ENCODE measurements at places on chromosomes 13 and 19.
A peak's percentile ranks its signal among the peaks of the same experiment; 100 is the strongest.

GRCh38 chr19:35990771-35991730, 3.9 kb upstream of the SDHAF1 start:
- no peak for DNase-seq

GRCh38 chr19:2588081-2588777, 112.3 kb downstream of the GADD45B start:
- DNase-seq = peak; percentile 29

DNA sequence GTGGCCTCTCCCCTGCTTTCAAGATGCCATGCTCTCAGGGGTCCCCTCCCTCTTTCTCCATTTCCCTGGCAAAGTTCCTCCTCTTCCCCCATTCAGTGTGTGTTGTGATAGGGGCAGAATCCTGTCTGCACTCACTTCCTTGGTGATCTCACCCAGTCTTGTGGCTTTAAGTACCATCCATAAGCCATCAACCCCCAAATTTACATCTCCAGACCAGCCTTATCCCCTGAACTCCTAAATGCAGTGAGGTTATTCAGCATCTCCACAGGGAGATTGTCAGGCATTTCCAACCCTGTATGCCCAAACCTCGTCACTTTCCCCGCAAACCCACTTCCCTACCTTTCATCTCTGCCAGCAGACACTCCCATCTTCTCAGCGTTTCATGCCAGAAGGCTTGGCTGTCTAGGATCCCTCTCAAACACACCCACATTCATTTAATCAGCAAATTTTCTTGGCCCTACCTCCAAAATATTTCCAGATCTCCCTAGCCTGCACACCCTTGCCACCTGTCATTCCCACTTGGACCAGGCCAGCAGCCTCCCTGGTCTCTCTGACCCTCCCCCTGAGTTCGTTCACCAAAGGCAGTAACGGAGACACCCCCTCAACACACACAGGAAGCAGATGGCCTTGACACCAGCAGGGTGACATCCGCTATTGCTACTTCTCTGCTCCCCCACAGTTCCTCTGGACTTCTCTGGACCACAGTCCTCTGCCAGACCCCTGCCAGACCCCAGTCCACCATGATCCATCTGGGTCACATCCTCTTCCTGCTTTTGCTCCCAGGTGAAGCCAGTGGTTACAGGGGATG, at the start of gene HCST:
Gene HCST (plus strand): TSS at position 676 of the 808 bp plus-strand sequence. CDS start 65 bp downstream, at position 741.
- DNase-seq = peak; percentile 39

GRCh38 chr13:24038841-24039330, 121.6 kb upstream of the SPATA13 start:
- DNase-seq = no peak

GRCh38 chr19:44685877-44686276, 13.1 kb upstream of the CEACAM16 start:
- no peak for DNase-seq

- DNase-seq = no peak
These were observed 16.6 kb downstream of the PEG3 start for GRCh38 chr19:56823956-56824355.

DNA sequence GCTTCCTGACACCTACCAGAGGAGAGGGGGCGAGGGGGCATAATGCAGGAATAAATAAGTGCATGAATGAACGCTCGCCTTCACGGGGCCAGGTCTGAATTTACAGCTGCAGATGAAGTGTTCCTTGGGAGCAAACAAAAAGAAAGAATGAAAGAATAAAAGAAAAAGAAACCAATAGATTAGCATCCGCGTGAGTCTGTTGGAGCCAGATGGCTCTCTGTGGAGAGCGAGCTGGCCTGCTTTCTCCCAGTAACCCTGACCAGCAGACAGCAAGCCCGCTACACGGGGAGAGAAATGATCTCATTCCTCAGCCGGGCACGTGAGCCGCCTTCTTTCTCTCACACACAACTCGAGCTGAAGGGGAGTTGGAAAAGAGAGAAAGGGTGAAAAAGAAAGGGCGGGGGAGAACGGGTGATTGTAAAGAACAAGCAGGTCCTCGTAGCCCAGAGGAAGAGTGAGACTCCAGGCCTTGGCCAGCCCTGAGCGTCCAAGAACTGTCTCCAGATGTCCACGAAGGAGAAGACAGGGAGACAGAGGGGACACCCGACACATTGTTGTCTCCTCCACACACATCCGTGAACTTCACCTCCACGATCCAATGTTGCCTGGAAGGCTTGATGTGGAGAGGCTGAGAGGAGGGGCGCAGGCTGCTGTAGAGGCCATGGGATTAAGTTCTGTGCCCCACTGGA, 81.4 kb downstream of the RNASEH2B start:
- peak; percentile 45 for DNase-seq

DNA sequence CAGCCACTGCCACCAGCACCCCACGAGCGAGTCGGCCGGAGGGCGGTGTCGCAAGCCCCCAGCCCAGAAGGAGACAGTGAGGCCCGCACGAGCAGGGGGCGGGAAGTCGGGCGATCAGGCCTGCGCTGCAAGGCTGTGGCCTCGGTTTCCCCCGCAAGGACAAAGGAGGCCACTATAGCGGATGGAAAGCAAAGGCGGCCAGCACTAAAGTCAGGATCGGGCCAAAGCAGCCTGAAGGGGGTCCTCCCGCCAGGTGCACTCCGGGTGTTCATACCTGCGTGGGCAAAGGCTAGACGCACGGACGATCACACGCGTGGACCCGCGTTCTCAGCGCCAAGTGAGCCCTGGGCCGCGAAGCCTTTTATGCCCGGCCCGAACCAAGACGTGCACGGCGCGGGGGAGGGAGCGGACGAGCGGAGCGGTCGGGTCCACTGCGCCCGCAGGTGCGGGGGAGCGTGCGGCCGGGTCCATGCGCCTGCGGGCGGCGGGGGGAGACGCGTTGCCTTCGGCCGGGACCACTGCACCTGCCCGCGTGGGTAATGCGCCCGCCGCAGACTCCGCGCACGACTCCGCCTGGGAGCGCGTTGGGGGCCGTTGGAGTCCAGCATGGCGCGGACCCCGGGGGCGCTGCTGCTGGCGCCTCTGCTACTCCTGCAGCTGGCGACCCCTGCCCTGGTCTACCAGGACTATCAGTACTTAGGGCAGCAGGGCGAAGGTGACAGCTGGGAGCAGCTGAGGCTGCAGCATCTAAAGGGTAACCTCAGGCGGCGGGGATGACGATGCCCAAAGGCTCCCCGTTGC, at the start of the genes PRDX2 and THSD8:
Gene PRDX2 (minus strand): TSS at position 335 of the 801 bp plus-strand sequence. CDS start 539 bp downstream, outside the sequence.
Gene THSD8 (plus strand): TSS at position 604 of the 801 bp plus-strand sequence. CDS start 3 bp downstream, at position 607.
- DNase-seq = peak; percentile 85

DNA sequence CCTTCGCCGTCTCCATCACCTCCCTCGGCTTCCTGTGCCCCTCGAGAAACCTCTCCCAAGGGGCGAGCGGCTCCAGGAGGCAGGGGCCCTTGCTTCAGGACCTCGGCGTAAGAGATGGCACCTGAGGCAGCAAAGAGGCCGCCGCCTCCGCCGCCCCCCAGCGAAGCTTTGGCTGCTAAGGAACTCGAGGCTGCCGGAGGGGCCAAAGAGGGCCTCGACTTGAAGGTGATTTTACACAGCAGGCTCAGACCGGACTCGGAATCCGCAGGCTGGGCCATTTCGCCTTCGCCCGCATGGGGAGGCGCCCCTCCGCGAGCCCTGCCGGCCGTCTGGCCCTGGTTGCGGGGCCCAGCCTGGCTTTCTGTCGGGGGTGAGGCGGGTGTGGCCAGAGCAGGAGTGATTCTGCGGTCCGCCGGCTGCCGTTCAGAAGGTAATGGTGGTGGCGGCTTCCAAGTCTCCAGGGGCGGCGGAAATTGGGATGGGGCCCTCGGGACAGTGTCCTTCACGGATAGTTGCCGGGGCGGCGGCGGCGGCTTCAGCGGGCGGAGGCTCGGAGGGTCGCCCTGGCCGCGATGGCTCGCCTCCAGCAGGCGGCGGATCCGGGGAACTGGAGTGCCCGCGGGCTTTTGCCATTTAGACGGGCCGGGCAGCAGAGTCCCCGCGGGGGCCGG, 1.4 kb downstream of the GGN start:
- DNase-seq = no peak

DNA sequence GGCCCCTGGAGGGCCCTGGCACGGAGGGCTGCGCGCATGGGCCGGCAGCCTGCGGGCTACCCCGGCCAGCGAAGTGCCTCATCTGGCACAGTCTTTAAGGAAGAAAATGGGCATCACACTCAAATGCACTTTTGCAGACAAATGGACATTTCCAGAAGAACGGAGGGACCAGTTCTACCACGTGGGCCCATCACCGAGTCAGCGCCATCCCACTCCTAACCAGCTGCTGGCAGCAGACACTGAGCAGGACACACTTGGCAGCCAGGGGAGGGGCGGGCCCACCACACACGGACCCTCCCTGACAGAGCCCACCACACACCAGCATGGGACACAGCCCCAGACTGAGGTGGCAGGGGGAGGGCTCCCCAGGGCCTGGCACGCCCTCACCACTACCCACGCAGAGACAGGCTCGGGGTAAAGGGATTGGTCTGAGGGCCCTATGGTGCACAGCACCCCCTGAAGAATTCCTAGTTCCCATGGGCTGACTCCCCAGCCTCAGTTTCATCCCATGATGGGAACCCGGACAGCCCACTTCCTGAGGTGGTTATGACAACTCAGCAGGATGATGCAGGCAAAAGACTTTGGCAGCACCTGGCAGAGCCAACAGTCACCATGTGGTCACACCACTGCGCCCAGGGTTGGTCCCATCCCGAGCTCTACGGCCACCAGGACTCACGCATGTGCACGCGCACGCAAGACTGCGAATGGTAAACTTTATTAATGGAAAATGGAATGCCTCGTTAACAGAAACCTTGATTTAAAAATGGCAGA, 18.7 kb upstream of the TINCR start:
- no peak for DNase-seq

GRCh38 chr13:45310341-45311131, 30.4 kb downstream of the TPT1 start:
- DNase-seq = no peak

DNA sequence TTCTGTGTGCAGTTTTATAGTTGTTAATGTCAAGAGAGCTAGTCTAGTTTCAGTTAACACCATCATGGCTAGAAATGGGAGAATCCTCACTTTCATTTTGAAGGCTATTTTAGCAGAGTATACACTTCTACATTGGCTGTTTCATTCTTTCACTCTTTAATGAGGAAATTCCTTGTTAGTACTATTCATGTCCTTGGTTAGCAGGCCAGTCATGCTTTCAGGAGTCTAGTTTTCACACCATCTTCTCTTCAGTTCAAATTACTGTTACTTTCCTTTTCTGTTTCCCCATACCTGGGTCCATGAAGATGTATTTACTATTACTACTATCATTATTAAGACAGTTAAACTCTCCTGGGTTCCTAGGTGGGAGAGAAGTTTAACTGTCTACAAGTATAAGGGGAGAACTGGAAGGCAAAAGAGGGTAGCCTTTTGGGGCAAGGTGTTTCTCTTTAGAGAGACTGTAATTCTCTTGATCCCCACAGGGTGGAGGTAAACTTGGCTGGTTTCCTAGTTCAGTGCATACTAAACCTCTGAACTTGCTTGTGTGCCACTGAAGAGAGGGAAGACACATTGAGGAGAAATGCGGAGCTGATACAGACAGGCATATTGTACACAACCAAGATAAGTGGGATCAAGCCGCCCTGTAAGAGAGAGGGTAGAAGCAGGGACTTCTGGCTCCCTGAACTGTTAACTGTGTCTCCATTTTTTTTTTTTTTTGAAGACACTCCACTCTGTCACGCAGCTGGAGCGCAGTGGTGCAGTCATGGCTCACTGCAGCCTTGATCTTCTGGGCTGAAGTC, 41.3 kb upstream of the IGFL4 start:
- DNase-seq = no peak

DNA sequence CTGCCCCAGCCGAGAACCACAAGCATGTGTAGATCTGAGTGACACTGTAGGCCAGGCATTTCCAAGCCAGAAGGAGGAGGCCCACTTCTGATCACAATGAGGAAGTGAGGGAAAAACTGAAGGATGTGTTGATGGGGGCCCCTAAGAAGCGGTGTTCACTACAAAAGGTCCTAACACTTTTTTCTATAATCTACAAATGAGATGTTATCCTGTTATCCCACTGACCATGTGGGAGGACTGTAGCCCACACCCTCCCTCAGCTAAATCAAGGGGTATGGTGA, 99.0 kb upstream of the MCF2L start:
- DNase-seq = no peak

DNA sequence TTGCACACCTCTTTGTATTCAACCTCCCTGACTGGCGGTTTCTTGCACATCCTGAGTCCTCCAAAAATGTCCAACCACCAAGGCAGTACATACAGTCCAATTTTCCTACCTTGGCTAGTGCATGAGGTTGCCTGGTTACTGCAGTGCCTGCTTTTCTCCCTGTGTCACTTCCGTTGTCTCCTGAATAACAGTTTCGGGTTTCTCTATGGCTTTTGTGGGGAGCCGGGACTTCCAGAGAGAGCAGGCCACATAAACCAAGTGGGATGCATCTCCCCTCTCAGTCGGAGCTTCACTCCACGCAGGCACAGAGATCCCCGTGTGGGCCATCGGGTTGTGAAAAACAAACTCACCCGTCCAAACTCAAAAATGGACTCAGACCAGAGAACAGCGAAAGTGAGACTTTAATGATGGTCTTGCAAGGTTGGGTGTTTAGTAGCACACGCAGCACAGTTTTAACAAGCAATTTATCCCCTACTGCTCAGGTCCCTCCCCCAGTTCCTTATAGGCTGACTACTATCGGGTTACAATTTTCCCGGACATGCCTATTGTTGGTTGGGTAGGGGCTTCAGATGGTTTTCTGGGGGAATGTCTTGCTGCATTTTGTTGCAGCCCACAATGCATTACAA, 173.1 kb downstream of the POU4F1 start:
- DNase-seq = no peak

DNA sequence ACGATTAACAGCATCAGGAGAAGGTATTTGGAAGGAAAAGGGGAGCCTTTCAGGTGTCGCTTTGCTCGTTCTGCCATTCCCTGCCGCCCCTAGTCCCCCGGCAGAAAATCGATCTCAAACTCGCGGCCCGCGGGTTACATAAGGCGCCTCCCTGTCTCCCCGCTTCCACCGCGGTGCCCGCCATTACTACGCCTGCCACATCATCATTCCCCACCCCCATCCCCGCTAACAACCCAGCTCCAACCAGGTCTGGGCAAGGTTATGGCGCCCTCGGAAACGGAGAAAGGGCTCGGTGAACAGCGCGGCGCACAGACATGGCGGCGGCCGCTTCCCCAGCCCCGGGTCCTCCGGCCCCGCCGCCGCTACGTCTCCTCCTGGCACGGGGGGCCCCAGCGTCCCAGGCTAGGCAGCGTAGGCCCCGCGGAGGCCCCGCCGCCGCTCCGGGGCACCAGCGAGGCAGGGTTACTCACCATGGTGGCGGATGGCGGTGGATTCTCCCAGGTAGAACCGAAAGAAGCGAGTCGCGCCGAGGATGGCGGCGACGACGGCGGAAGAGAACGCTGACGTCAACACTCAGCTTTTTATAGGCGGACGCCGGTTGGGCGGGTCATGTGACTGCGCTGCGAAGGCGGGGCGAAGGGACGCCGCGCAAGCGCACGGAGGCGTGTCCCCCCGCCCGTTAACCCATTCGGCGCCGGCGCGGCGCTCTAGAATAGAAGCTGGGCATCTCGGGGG, at the start of gene EEF2:
Gene EEF2 (minus strand): TSS at position 556 of the 735 bp plus-strand sequence. CDS start 83 bp downstream, at position 473.
- peak; percentile 92 for DNase-seq

GRCh38 chr13:72868229-72868628, 86.3 kb downstream of the PIBF1 start:
- no peak for DNase-seq

GRCh38 chr13:46126056-46126455, 21.2 kb upstream of the CPB2 start:
- DNase-seq = no peak

Measured in heart left ventricle (tissue), 16 donors.